ENCODE measurements at places on chromosomes 11 and 22. TPM values are rescaled to one million over a fixed set of nuclear protein-coding genes. Genes with fewer than 3 reads are reported as not detected.

Gene WNT7B
- 8.4 TPM for total RNA-seq

Gene PHOX2A
- total RNA-seq, result not detected

Gene CCT8L2
- total RNA-seq, result not detected

Gene TCN1
- total RNA-seq, result 45.8 TPM

Gene CASP5
- not detected for total RNA-seq

Gene CSTF3
- 13.5 TPM for total RNA-seq

Gene IGSF9B
- 1.5 TPM for total RNA-seq

Gene ART1
- not detected for total RNA-seq

Gene CCDC157
- total RNA-seq, result 1.2 TPM

Gene HBD
- not detected for total RNA-seq

Gene GPR83
- total RNA-seq, result not detected

Gene VPREB1
- not detected for total RNA-seq

Gene AIFM3
- 1.5 TPM for total RNA-seq

Gene FAM111B
- 9.6 TPM for total RNA-seq

Gene MAPK12
- total RNA-seq, result 2.6 TPM

Gene OR6T1
- not detected for total RNA-seq

Gene OR4C3
- not detected for total RNA-seq

Gene SLC17A6
- total RNA-seq, result not detected

Gene LINC01488
- not detected for total RNA-seq

Gene APOL5
- not detected for total RNA-seq

Gene WT1
- total RNA-seq, result not detected

Gene SLN
- total RNA-seq, result 0.52 TPM

Gene THY1
- 3.6 TPM for total RNA-seq

Gene SLCO2B1
- 9.7 TPM for total RNA-seq

Data from esophagus mucosa (tissue), 1 donor.